ENCODE measurements at places on chromosomes 11 and 22.
A peak's percentile ranks its signal among the peaks of the same experiment; 100 is the strongest.

- no peak for DNase-seq
Measured at GRCh38 chr11:35517481-35517880, 7.9 kb downstream of the PAMR1 start.

GRCh38 chr22:26597026-26597425, 7.1 kb upstream of the TPST2 start:
- no peak for DNase-seq

DNA sequence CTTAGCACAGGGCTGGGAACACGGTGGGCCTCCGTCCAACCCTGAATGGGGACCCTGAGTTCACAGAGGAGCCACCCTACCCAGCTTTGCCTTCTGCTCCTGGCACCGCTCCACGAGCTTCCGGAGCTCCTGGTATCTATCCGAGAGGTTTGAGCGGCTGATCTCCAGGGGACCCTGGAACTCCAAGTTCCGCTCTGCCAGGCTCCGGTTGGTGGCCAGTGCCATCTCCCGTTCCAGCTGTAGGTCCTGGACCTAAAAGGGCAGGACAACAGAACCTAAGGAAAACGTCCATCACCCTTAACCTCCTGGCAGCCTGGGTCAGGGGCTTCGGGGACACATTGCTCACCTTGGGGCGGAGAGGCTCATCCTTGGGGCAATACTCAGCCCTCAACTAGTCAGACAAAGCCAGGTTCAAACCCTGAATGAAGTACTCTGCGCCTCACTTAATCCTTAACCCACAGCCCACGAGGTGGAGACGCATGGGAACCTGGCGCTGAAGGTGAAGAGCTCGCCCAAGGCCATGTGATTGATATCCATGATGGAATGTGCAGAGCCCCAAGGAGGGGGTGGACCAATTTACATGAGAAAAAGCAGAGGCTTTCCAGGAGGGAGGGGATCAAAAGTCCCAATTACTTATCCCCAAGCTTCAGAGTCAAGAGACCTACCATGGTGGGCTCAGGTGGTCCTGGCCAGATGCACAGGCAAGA, 27.1 kb downstream of the VPS37C start:
- DNase-seq: no peak

GRCh38 chr11:33689085-33689484, 11.5 kb downstream of the C11orf91 start:
- DNase-seq: no peak

DNA sequence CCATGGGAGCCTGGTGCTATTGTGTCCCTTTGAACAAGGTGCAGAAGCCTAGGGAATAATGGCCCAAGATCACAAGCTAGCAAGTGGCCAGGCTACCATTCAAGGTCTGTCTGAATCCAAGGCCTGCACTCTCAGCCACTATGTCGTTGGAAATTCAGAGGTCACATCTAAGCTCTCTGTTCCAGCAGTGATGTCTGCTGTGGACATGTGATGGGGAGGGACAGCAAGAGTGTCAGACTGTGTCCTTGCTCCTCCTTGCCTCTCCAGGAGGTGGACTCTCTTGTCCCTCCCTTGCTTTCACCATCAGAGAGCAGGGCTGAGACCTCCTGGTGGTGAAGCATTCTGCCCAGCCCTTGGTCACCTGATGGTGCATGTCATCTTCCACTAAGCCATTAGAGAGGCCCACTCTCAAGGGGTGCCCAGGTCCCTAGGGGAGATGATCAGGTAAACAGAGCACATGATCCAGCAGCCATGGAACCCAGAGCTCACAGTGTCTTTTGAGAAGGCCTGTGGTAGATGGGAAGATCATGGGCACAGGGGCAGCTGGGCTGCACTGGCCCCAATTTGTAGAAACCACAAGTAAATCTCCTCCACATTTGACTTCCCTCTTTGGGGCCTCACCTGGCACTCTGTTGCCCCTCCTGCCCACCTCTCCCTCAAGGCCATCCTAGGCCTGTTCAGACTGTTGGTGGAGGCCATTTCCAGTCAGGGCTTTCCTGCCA, 37.1 kb upstream of the SUSD2 start:
- DNase-seq: no peak

- no peak for DNase-seq
Measured at GRCh38 chr11:62879235-62879978, 1.3 kb upstream of the SLC3A2 start.

DNA sequence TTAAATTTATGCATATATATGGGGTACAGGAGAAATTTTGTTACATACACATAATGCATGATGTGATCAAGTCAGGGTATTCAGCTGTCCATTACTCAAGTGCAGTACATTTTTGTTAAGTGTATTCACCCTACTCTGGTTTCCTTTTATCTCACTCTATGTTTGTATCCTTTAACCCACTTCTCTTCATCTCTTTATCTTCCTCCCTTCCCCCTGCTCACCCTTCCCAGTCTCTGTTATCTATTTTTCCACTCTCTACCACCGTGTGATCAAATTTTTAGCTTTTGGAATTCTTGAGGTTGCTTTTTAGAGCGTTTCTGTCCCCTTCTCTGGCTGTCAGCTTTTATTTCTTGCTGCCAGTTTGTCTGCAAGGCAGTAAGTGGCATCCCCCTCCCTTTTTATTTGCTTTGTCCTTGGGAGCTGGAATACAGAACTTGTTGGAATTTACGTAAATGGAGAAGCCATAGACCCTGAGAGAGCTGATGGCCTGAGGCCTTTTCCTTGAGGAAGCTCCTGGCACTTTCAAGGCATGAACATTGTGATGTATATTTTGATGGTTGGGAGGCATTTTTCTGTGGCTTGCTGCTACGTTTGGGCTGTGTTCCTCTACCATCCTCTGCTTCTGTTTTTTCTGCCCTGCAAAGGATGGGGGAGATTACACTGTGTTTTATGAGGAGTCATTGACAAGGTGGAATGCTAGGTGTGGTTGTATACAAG, 148.6 kb downstream of the LDLRAD3 start:
- DNase-seq: no peak

DNA sequence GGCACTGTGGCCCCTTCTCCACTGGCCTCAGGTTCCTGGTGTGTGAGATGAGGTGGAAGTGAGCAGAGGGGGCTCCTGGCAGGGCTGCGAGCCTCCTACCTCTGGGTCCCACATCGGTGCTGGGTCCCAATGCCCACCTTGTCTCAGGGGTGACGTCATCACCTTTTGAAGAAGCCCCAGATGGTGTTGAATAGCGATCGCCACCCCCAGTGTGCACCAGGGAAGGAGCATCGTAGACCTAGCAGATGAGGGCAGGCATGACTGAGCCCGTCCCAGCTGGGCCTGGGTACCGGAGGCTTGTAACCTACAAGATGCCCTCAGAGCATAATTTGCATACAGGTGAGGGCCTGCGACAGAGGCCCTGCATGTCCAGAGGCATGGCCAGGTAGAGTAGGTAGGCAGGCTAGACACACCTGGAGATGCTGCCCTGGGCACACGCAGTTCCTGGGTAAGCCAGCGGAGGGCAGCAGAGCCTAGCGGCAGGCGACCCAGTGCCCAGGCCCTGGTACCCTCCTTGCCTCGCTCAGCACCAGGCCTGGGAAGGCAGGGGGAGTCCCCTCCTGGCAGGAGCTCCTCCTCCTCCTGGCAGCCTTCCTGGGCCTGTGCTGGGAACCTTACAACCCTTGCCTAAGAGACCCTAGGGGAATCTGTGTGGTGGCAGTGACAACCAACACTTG, 52.5 kb downstream of the TPCN2 start:
- DNase-seq: peak; percentile 72
